ENCODE measurements at places on chromosomes 4 and X.

DNA sequence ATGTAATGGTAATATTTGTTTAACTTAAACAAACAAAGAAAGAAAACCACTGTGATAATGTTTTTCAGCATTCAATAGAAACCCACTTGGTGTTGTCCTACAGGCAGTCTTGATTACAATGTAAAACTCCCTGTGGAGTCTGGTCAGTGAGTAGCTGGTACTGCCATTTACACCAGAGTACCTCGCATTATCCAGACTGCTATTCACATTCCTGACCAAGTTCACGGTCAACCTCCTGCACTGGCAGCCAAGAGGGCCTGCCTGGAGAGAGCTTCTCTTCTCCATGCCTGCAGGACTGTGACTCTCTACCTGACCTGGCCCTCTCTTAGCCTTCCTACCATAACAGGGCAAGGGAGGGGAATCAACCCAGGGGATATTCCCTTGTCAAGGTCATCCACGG is 2.9 kb upstream of the LONRF3 start:
- DNase-seq: no peak

DNA sequence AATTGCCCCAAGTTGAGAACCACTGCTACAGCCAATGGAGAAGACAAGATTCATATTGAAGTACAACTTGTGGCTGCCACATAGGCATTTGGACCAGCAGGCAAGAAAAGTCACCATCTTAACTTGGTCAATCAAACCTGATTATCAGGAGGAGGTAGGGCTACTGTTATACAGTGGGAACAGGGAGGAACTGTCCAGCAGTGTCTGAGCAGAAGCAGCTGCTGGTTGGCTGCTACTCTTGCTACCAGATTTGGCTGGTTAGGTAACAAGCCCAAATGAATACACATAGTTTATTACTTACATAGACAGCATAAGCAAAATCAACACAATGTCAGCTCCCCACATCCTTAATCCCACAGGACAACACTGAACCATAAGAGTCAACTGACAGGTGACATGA is 39.4 kb downstream of the ATP1B4 start:
- no peak for DNase-seq

DNA sequence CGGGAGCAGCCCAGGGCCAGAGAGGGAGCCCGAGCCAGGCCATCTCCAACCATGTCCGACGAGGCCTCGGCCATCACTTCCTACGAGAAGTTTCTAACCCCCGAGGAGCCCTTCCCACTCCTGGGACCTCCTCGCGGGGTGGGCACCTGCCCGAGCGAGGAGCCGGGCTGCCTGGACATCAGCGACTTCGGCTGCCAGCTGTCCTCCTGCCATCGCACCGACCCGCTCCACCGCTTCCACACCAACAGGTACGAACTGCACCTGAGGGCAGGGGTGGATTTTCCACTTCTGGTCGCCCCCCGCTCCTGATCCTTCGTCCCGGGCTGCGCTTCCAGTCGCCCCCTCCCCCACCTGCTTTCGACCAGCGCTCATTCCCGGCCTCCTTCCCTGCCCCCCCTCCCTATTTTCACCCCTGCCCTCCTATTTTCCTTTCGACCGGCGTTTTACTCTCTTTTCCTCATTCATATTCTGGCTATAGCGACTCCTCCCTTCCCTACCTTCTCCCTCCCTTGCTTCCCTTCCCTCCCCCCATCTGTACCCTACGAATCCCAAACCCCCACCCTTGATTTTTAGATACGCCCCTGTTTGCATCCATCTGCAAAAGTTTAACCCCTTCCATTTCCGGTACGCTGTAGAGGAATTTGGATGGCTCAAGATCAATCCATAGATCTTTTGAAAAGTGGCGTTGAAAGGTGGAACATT is 633 bp downstream of the FAM199X start:
- no peak for DNase-seq

- DNase-seq: no peak
Observed at GRCh38 chrX:103157496-103158316, 57.2 kb upstream of the BEX4 start.

- DNase-seq: no peak
Observed at GRCh38 chr4:164023214-164023613, 528.7 kb downstream of the TMA16 start.

DNA sequence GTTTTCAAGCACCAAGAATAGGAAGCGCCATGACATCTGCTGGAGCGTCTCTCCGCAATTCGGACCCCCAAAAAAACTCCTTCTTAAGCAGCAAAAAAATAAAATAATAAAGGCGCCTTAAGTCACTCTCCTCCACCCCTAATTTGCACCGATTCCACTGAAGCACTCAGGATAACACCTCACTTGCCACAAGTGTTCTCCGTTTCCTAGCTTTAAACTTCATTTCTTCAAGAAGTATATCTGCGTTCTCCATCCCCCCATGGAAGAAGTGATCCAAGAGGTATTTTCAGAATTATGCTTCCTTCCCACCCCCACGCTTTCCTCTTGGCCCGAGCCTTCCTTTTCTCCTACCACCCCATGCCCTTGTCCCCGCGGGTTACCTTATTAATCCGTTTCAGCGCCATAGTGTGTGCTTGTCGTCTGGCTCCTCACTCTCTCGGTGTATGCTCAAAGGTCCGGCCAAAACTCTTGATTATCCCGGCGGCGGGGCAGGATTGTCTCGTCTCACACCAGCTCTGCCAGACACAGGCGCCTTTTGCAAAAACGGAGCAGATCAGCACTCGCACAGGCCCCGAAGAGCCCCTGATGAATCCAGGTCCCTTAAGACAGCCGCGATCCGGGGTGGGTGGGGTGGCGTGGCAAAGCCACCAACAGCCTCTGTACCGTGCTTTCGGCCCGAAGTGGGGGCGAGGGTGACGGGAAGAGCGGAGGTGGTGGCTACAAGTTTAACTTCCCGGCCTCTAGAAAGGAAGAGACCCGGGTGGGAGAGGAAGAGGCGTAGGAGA is 1.1 kb downstream of the UBE2D3 start:
- DNase-seq: no peak

Data from GM19239 (cell line).